ENCODE measurements at places on chromosomes 1 and 21.

DNA sequence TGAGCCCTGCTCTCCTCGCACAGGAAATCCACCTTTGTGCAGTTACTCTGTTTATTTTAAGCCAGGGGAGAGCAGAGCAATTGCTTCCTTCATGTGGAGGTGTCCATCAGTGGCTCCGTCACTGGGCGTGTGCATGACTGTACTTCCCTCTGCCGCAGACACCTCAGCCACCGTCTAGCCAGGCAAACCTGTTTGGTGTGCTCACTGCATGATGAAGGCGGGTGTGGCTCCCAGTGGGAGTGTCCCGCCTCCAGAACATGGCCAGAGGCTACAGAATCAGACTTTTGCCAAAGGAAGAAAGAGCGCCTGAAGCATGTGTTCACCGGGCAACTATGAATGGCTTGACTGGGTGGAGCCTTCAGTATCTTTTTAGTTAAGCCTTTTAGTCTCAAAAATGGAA, 26.1 kb upstream of the LAMC2 start:
- no peak overlapping the region for H3K27ac ChIP-seq
- H3K27me3 ChIP-seq = no peaks in the 10 kb centered on the region
- DNase-seq = no peak
- H3K4me3 ChIP-seq = no peak overlapping the region
- H3K4me1 ChIP-seq = peaks cover 8% of the 10 kb centered on the region

GRCh38 chr1:180160357-180160756, 5.7 kb downstream of the QSOX1 start:
- no peaks in the 10 kb centered on the region for H3K27me3 ChIP-seq
- no peak overlapping the region for H3K4me3 ChIP-seq
- DNase-seq = no peak
- peak overlapping the region; percentile 47 for H3K27ac ChIP-seq

DNA sequence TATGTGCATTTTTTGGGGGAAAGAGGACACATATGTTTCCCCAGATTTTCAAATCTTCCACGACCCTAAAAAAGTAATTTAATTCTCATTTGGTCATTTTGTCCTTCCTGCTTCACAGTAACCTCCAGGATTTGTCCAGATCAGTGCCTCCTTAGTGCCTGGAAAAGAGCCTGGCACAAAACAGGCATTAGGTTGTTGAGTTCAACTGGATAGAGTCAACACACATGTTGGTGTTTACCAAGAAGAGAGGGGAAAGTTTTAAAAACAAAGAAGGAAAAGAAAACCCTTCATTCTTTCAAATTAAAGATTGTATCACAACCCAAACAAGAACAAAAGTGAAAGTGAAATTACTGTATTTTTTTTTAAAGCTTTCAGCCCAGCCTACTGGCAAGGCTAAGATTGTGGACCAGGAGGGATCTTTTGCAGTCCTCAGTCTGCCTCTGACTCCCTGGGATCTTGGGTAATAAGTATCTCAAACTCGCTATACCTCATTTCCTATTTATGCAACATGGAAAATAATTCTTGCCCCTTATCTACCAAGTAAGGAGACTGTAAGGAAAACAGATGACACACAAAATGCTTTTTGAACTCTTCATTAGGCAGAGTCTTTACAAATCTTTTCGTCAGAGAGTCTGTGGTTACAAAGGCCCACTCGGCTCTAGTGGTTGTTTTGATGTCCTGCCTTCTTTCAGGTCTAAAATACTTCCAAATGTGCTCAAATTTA, 57.8 kb downstream of the ZNF281 start:
- no peak for DNase-seq
- no peaks in the 10 kb centered on the region for H3K36me3 ChIP-seq
- no peak overlapping the region for H3K4me3 ChIP-seq
- H3K27me3 ChIP-seq = no peaks in the 10 kb centered on the region
- H3K4me1 ChIP-seq = peaks cover 34% of the 10 kb centered on the region

GRCh38 chr1:68429233-68429808, 20.4 kb downstream of the RPE65 start:
- no peaks in the 10 kb centered on the region for H3K27me3 ChIP-seq
- DNase-seq = no peak
- no peaks in the 10 kb centered on the region for H3K36me3 ChIP-seq
- no peaks in the 10 kb centered on the region for H3K4me1 ChIP-seq
- no peak overlapping the region for H3K4me3 ChIP-seq
- no peak overlapping the region for H3K27ac ChIP-seq

GRCh38 chr1:201625226-201625761, 86.4 kb downstream of the NAV1 start:
- H3K27me3 ChIP-seq = peaks cover 5% of the 10 kb centered on the region
- no peak for DNase-seq
- no peak overlapping the region for H3K4me3 ChIP-seq
- peaks cover 20% of the 10 kb centered on the region for H3K4me1 ChIP-seq
- no peaks in the 10 kb centered on the region for H3K36me3 ChIP-seq

DNA sequence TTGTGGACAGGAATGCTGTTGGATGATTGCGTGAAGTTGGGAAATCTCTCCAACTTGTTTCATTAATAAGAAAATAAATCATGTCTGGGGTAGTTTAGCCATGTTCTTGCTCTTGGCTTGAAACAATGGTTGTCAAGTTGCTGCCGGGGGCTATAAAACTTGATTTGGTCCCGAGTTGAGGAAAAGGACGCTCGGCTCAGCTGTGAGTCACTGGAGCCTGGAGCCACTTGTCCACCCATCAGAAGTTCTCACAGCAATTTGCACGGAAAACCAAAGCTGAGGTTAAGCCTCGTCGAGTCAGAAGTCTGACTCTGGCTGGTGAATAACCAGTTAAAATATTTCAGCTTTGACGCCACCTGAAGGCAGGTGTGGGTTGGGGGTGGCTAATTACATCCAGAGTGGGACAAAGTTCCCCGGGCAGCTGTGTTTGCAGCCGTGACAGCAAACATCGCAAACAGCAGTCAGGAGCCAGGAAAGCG, 19.7 kb upstream of the RIPK4 start:
- H3K36me3 ChIP-seq = peaks cover 2% of the 10 kb centered on the region
- H3K27me3 ChIP-seq = no peaks in the 10 kb centered on the region
- no peak overlapping the region for H3K27ac ChIP-seq
- H3K4me1 ChIP-seq = no peaks in the 10 kb centered on the region

GRCh38 chr1:204074274-204075138, 1.6 kb downstream of the SOX13 start:
- peak overlapping the region; percentile 96 for H3K4me3 ChIP-seq
- peaks cover 60% of the 10 kb centered on the region for H3K4me1 ChIP-seq
- H3K27me3 ChIP-seq = peaks cover 2% of the 10 kb centered on the region

- no peak overlapping the region for H3K27ac ChIP-seq
- H3K27me3 ChIP-seq = no peaks in the 10 kb centered on the region
- peak overlapping the region; percentile 85 for H3K4me3 ChIP-seq
- DNase-seq = no peak
Measured at GRCh38 chr1:2393471-2393877, 1.8 kb downstream of the RER1 start.

GRCh38 chr1:41913014-41913413, 5.7 kb downstream of the HIVEP3 start:
- peaks cover 23% of the 10 kb centered on the region for H3K4me1 ChIP-seq
- no peak for DNase-seq
- no peak overlapping the region for H3K27ac ChIP-seq
- no peaks in the 10 kb centered on the region for H3K36me3 ChIP-seq

Measured in WTC11 (cell line).